ENCODE measurements at places on chromosomes 6 and 20. TPM values are rescaled to one million over a fixed set of nuclear protein-coding genes. Genes with fewer than 3 reads are reported as not detected.

Gene TINAG
- not detected for total RNA-seq

Gene TBX18
- 1.8 TPM for total RNA-seq

Gene DPM1
- total RNA-seq, result 34.8 TPM

Gene FAM162B
- total RNA-seq, result 4.8 TPM

DNA sequence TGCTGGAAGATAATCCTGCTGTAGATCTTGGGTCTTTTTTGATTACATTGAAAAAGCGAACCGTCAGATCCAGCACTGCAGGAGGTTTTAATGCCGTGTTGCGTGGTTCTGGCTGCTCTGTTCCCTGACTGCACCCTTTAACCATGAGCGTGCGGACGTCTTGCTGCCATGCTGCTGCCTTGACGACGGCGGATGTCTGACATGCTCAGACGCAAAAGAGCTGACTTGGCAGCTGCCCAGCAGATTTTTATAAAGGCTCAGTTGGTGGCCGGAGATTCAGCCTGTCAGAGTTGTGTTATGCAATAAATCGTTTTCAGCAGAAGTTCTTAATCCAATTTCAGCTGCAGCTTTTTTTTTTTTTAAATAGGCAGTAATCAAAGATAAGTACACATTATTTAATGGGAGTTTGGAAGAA lies 119.4 kb downstream of the JARID2 start:
- DNase-seq, result peak; percentile 39

DNA sequence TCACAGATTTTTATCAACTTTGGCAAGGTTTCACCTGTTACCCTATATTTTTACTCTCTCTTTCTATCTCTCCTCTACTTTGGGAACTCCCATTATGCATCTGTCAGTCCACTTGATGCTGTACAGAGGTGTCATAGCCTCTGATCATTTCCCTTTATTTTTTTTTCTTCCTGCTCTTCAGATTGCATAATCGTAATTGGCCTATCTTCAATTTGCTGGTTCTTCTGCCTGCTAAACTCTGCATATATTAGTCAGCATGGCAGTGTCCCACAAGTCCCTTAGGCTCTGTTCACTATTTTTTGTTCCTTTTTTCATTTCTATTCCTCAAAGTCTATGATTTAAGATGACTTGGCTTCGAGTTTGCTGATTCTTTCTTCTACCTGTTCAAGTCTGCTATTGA lies 44.7 kb upstream of the MICB start:
- DNase-seq, result no peak

GRCh38 chr20:47701612-47702011 lies 83.7 kb downstream of the SULF2 start:
- no peak for DNase-seq

Data from ovary (tissue), 10 donors.